ENCODE measurements at places on chromosomes 1 and 21.

GRCh38 chr1:112925015-112925414 is 31.0 kb downstream of the SLC16A1 start:
- no peak for DNase-seq

DNA sequence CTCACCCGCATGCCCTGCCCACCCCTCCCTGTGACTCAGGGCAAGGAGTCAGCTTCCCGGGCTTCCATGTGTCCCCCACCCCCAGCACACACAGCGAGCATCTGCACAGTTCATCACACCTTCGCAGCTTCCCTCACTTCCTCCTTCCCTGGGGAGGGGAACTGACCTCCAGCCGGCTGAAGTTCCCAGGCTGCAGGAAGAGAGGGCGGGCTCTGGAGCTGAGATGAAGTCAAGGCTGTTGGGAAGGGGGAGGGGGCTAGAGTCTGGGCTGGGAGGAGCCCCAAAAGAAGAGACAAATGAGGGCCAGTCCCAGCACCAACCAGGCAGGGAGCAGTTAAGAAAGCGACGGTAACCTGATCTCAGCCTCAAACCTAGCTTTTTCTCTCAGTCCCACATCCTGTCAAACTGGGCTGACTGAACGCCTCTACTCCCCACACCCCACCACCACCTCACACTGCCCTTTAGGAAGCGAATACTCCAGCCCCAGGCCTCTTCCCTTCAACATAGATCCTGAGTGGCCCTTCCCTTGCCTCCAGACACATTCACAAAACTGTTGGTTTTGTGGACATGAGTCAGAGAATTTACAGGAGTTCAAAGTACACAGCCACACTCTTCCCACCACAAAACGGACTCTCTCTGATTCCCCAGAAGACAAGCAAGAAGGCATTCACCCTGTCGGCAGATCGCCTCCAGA is 1.8 kb downstream of the RHOC start:
- peak; percentile 63 for DNase-seq

DNA sequence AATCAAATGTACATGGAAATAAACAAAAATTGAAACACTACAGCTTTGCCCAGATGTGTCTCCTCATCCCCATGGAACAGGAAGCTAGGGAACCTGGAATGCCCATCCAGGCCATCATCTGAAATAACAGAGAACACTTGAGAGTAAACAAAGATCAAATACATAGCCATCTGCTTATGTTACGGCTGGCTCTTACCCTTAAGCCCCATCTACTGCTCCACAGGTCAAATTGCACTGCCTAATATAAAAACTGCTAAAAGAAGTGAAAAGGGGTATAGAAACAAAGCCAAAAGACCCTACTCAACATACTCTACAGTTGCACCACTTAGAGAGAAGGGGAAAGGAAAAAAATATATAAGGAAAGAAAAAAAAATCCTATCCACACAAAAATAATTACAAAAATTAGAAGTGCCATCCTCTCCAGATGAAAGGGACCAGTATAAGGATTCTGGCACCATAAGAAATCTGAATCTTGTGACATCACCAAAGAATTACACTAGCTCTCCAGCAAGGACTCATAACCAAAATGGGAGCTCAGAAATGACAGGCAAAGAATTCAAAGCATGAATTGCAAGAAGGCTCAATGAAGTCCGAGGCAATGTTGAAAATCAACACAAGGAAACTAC is 26.9 kb downstream of the OR6Y1 start:
- DNase-seq, result peak; percentile 22

DNA sequence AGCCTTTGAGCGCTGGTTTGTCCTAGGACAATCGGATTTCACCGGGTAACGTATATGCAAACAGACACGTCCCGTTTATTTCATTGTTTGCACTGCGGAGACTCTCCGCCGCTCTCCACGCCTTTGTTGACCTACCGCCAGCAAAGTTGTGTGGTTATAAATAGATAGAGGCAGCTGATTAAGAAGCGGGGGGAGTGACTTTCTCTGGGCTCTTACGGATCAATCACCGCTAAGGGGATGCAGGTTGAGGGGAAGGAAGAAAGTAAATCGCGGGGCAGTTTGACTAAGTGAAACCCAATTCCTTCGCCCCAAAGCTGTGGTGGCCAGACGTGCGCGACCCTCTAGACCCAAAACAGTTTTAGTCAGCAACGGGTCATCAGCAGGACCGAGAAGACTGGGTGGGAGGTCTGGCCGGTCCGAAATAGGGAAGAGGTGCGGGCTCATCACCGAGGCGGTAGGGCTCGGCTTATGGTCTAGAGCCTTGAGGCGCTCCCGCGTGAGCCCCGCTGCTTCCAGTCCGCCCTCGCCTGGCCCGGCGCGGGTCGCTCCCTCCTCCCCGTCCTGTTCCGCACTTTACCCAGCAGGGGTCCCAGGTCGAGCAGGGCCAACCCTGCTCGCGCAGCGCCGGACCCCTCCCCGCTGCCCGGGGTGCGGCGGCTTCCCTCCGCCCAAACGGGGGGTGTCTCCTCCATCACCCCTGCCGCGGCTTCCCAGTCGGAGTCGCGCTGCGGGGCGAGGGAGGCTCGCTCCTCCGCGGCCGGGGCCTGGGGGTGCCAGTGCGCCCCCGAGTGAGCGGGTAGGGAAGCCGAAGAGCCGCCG is 120.8 kb upstream of the RRP15 start:
- no peak for DNase-seq

DNA sequence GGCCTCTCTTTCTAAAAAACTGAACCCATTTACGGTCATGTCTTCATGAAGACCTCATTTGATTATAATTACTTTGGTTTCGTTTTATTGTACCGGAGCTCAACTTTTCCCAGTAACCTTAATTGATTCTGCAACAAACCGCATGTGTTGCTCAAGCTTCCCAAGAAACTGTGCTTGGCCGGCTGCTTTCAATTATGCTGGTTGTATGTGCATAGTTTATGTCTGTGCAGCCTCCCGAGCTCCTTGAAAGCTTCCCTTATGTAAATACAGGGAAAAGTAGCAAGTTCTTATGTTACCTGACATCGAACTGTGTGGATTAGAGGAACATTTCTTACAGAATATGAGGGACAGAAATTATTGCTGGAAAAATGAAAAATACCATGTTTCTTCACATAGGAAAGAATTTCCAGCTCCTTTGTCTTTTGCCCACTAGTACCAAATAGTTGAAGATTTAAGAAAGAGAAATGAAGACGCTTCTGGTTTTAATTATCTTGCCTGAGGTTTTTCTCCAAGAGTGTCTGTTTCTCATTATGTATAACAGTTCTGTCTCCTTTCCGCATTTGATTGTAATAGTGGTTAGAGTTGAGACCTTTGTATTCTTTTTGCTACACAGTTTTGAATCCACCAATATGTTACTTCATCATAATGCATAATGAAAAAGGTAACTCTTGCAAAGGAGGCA is 2.1 kb downstream of the VCAM1 start:
- no peak for DNase-seq

DNA sequence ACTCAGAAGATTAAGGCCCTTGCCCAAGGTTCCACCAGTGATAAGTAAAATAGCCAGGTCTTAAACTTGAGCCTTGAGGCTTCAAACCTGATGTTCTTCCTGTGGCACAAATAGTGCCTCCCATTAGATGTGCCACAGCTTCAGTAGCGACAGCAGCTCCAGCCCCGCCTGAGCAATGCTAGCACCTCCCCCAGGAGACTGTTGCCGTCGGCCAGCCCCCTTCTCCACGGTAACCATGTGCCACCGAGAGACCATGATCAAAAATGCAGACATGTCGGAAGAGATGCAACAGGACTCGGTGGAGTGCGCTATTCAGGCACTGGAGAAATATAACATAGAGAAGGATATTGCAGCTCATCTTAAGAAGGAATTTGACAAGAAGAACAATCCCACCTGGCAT is 32.2 kb downstream of the KLHDC7A start:
- DNase-seq, result no peak

DNA sequence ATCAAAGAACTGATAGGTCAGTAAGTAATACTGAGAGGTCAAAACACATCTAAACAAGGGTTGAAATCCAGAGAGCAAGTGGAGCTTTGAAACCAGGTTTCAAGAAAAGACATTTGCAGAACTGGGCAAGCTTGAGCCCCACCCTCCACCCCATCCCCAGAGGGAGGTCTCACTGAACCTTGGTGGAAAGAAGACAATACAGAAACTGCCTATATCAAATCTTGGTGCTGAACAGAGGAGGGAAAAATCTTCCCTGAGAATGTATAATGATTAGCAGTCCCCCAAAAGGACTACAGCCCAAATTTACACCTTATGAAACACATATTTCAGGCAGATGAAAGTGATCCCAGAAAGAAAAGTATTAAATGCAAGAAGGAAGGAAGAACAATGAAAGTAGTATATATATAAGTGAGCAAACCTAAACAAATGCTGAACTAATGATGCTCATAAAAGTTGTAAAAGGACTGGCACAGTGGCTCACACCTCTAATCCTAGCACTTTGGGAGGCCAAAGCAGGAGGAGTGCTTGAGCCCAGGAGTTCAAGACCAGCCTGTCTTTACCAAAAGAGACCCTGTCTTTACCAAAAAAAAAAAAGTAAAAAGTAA is 12.4 kb downstream of the ZBTB17 start:
- no peak for DNase-seq

GRCh38 chr1:236206548-236206947 is 64.2 kb downstream of the GPR137B start:
- DNase-seq, result no peak

DNA sequence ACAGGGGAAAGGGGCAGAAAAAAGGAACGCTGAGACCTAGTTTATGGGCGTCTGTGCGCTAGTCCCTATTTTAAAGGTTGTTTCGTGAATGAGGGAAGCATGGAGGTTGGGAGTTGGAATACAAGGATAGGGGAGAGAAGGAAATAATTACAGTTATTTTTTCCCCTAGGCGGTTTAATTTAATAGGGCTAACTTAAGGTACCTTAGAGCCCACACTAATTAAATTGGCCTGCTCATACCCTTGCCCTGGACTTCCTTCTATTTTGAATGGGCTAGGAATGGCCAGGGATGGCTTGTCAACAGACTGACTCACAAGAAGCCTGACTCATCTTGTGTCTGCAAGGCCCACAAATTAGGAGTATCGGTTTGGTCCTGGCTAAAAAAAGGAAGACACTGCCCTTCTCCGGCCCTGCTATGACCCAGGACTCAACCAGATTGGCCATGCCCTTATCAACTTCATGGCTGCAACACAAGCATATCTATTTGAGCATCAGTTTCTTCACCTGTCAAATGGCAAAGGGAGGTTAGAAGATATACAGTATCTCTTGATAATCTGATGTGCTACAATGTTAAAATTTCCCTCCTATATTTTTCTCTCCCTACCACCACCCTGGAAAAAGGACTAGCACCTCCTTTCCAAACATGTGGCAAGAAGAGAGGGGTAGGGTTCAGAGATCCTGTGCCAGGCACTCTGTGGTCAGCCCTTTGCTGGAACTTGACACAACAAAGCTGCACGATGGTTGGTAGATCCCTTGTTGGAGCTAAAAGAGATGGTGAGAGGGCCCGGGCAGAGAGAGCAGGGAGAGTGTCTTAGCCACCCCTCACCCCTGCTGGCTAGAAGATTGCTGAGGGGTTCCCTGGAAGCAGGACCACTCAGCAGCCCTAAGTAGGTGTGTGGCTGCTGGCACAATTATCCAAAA is 2.2 kb upstream of the SSBP3 start:
- DNase-seq, result no peak

DNA sequence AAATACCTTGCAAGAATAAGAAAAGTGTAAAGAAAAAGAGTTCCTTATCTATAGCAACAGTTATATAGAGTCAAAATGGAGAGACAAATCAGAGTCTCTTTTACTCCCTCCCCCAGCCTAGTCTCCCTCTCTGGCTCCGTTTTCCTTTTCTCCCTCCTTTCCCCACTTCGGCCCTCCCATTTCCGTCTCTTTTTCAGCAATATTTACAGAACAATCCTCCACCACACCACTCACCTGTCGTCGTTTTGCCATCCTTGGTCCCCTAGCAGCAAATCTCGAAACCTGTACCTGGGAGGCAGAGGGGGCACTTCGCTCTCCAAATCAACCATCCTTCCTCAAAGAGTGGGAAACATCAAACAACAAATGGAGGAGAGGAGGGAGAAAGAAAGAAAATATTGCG is 259 bp downstream of the KCNT2 start:
- DNase-seq, result peak; percentile 7
